ENCODE measurements at places on chromosomes 16 and 17. TPM values are rescaled to one million over a fixed set of nuclear protein-coding genes. Genes with fewer than 3 reads are reported as not detected.

DNA sequence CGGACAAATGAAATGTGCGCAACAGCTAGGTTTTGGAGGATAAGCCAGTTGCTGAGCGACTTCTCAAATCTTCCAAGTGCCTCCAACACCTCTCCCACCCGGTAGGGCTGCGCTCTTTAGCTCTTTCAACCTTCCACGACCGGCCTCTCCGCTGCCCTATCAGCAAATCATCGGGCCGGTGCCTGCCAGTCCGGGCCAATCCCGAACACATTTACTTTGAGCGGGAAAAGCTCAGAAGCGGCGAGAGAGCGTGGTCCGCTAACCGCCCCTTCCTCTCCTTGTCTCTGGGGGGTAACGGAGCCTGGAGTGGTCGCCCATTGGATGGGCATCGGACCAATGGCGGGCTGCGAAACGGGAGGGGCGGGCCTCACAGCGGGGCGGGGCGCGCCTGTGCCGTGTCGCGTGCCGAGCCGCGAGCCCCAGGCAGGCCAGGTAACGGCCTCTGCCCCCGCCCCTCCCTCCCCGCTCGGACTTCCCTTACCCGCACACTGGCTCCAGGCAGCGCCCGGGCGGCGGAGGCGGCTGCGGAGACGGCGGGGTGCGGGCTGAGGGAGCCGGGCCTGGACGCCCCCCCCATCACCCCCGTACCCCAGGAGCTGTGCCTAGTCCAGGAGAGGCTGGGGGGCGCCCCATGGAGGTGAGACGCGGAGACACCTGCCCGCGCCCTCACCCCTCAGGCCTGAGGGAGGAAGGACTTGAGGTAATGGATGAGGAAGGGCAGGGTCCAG lies at the start of gene MEIOC:
MEIOC (plus strand) TSS at position 486 of the 728 bp plus-strand sequence; CDS start at position 632, 146 bp downstream.
- no peaks in the 10 kb centered on the region for H3K36me3 ChIP-seq
- peaks cover 21% of the 10 kb centered on the region for H3K27me3 ChIP-seq
- H3K27ac ChIP-seq = no peak within 1 kb of the TSS
- peaks cover 12% of the 10 kb centered on the region for H3K4me1 ChIP-seq
- peak; percentile 34 for DNase-seq

DNA sequence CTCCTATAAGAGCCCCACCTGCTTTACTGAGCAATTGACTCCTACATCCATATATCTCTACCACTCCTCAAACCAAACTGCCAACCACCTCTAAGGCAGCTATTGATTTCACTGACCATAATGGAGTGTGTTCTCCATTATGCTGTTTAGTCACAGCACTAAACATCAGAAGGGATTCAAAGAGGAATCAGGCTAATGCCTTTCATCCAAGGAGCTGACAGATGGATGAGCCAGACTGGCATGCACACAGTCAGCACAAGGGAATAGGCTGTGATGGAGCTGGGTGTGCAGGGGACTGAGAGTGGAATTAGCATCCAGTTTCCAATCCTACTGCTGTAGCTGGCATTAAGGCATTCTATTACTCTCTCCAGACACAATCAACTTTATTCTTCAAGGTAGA lies 88.7 kb upstream of the CCL2 start:
- H3K4me3 ChIP-seq = no peak overlapping the region
- no peak overlapping the region for H3K27ac ChIP-seq
- no peaks in the 10 kb centered on the region for H3K36me3 ChIP-seq
- H3K27me3 ChIP-seq = no peaks in the 10 kb centered on the region

ATP2A1 gene
- 1.3 TPM for total RNA-seq

- no peaks in the 10 kb centered on the region for H3K4me1 ChIP-seq
- peaks cover 2% of the 10 kb centered on the region for H3K36me3 ChIP-seq
- no peak overlapping the region for H3K27ac ChIP-seq
- no peak overlapping the region for H3K4me3 ChIP-seq
- no peak for DNase-seq
Observed at GRCh38 chr17:61369751-61370150, 29.9 kb upstream of the TBX2 start.

- peaks cover 20% of the 10 kb centered on the region for H3K4me1 ChIP-seq
- no peaks in the 10 kb centered on the region for H3K27me3 ChIP-seq
- H3K36me3 ChIP-seq = no peaks in the 10 kb centered on the region
Observed at GRCh38 chr16:79164388-79164995, 436.0 kb downstream of the MAF start.

ABCA6 gene
- total RNA-seq = 1.6 TPM

DNA sequence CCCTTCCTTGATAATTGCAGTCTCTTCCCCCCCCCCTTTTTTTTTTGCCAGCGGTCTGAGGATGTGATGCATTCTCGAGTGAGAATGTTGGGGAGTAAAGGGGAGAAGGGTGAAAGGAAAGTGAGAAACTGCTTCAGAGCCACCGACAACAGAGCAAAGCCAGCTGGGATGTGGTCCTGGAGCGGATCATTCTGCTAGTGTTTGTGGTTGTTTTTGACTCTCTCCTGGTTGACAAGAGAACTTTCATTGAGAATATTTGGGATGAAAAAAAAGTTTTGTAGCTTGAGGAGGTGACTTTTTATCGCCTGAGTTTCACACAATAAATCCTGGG lies 1.3 kb downstream of the NF1 start:
- no peaks in the 10 kb centered on the region for H3K36me3 ChIP-seq
- peak overlapping the region; percentile 61 for H3K27ac ChIP-seq
- peaks cover 15% of the 10 kb centered on the region for H3K4me1 ChIP-seq
- peak overlapping the region; percentile 77 for H3K4me3 ChIP-seq
- no peak for DNase-seq

DNA sequence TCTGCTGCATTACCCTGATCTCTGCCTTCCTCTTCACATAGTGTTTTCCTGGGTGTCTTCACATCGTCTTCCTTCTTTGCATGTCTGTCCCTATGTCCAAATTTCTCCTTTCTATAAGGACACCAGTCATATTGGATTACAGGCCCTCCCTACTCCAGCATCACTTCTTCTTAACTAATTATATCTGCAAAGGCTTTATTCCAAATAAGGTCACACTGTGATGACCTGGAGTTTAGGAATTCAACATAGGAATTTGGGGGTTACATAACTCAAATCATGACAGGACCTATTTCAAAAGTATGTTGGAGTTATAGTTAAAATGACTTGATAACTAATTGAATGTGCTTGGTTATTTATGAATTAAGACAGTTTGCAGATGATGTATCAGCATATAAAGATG lies 490.5 kb upstream of the ERCC4 start:
- no peak for DNase-seq
- H3K4me1 ChIP-seq = no peaks in the 10 kb centered on the region
- H3K4me3 ChIP-seq = no peak overlapping the region
- no peaks in the 10 kb centered on the region for H3K36me3 ChIP-seq
- H3K27me3 ChIP-seq = no peaks in the 10 kb centered on the region
- H3K27ac ChIP-seq = no peak overlapping the region

KLHL10 gene
- total RNA-seq = not detected

CDH5 gene
- not detected for total RNA-seq

DNA sequence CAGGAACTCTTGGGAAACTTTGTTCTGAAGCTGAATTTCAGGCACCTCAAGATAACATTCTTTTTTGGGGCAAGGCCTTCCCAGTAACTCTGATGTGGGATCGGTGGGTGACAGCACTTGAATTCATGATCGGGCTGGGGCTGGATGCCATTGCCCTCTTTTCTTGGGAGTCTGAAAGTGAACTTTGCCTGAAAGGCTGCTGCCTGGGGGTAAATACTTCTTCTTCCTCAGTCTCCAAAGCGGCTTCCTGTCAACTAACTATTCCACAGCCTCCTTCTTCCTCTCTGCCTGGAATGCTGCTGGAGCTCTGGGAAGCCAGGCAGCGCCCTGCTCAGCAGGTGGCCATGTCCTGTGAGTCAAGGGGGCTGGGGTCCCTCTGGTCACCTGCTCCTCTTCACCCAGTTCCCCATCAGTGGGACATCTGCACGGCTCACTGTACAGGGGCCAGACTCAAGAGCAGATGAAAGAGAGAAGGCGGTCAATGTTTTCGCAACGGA lies 79.5 kb downstream of the WIPI1 start:
- H3K4me3 ChIP-seq = no peak overlapping the region
- no peaks in the 10 kb centered on the region for H3K4me1 ChIP-seq
- H3K27me3 ChIP-seq = no peaks in the 10 kb centered on the region
- no peaks in the 10 kb centered on the region for H3K36me3 ChIP-seq
- no peak overlapping the region for H3K27ac ChIP-seq
- no peak for DNase-seq

DNA sequence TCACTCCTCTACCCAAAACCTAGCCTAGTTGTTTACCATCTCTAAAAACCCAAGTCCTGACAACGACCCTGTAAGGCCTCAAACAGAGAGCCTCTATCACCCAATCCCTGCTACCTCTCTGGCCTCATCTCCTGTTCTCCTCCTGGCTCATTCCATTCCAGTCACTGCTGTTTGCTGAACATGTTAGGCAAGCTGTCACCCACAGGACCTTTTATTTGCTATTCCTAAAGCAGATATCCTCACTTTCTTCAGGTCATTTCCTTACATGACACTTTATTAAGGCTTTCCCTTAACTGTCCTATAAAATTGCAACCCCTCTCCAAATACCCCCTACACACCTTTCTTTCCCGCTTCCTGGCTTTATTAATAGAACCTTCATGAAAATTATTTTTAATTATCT lies 85.1 kb downstream of the KANSL1 start:
- H3K4me1 ChIP-seq = peaks cover 18% of the 10 kb centered on the region
- H3K27me3 ChIP-seq = no peaks in the 10 kb centered on the region
- H3K4me3 ChIP-seq = no peak overlapping the region

GRCh38 chr17:16491131-16491702 lies 776 bp downstream of the LRRC75A start:
- no peaks in the 10 kb centered on the region for H3K36me3 ChIP-seq
- H3K27ac ChIP-seq = no peak overlapping the region
- DNase-seq = peak; percentile 39
- H3K4me1 ChIP-seq = peaks cover 13% of the 10 kb centered on the region
- peak overlapping the region; percentile 36 for H3K4me3 ChIP-seq

DNA sequence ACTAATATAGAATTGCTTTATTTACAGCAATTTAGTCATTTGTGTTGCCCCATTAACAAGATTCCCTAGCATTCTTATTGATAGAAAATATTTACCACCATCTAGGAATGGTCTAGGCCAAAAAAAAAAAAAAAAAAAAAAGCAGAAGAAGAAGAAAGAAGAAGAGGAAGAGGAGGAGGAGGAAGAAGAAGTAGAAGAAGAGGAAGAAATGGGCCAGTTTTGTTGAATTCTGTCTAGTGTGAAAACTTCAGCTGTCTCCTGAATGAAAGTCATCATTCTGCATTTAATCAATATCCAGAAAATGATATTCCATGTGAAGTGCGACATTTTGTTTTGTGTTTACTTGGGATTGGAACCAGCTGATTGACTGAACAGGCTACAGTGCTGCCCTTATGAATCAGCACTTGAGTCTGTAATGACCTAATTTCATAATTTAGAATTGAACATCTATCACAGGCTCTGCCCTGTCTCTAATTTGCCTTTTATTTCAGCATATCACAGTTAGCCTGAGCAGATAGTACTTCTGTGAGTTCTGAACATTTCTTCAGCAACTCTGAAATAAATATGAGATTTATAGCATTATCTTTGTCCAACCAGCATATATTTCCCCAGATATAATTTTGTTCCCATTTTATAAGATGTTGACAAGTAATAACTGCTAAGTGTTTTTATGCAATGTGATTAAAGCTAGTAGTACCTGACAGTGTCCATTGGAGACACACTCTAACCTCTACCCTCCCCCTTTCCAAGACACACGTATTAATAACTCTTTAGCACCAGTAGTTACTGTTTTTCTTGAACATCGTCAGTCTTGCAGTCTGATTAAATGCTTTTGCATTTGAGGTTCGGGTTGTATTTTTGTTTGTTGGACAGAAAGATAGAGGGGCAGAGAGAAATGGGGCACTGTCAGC lies 5.9 kb downstream of the ANKFN1 start:
- no peaks in the 10 kb centered on the region for H3K36me3 ChIP-seq
- H3K4me3 ChIP-seq = no peak overlapping the region

- no peak for DNase-seq
- H3K4me1 ChIP-seq = peaks cover 37% of the 10 kb centered on the region
- H3K4me3 ChIP-seq = no peak overlapping the region
- no peaks in the 10 kb centered on the region for H3K36me3 ChIP-seq
- no peaks in the 10 kb centered on the region for H3K27me3 ChIP-seq
Observed at GRCh38 chr16:86011532-86011931, 112.6 kb downstream of the IRF8 start.

DNA sequence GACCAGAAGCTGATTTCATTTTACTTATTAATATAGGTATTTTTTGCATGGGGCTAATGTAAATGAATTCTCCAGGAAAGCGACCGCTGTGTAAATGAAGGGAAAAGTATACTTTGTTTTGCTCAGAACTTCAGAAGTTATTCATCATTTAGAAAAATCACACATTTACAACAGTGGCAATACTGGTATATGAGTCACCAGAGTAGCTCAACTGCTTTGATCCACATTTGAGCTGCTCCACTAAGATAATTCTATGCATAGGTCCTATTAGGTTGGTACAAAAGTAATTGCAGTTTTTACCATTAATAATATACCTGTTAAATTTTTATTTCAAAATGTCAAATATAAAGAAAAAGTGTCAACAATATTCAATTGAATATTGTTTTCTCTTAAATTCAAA lies 22.9 kb upstream of the DYNLRB2 start:
- H3K4me1 ChIP-seq = no peaks in the 10 kb centered on the region
- H3K27ac ChIP-seq = no peak overlapping the region
- no peak for DNase-seq
- no peaks in the 10 kb centered on the region for H3K27me3 ChIP-seq
- H3K36me3 ChIP-seq = no peaks in the 10 kb centered on the region
- H3K4me3 ChIP-seq = no peak overlapping the region

DNA sequence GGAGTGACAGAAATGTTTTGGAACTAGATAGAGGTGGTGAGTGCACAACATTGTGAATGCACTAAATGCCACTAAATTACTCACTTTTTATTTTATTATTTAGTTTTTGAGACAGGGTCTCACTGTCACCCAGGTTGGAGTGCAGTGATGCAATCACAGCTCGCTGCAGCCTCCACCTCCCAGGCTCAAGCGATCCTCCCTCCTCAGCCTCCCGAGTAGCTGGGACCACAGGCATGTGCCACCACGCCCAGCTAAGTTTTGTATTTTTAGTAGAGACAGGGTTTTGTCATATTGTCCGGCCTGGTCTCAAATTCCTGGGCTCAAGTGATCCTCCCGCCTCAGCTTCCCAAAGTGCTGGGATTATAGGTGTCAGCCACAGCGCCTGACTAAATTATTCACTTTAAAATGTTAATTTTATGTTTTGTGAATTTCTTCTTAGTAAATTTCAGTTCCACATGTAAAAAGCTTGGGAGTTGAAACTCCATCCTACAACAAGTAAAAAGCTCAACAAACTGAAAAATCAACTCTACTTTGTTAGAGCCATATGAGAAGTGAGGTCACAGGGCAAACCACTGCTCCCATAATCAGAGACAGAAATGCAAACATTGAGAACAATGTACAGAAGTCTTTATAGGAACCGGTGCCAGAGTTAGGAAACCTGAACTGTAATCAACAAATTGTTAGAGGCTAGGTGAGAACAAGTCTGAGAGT lies 13.8 kb upstream of the SLC5A10 start:
- H3K4me3 ChIP-seq = no peak overlapping the region
- H3K36me3 ChIP-seq = no peaks in the 10 kb centered on the region
- no peaks in the 10 kb centered on the region for H3K4me1 ChIP-seq
- H3K27ac ChIP-seq = no peak overlapping the region
- no peak for DNase-seq

GRCh38 chr16:50213939-50214519 lies 52.3 kb upstream of the ADCY7 start:
- H3K4me1 ChIP-seq = peaks cover 31% of the 10 kb centered on the region
- DNase-seq = no peak
- H3K27me3 ChIP-seq = no peaks in the 10 kb centered on the region
- no peak overlapping the region for H3K27ac ChIP-seq
- H3K36me3 ChIP-seq = peaks cover 20% of the 10 kb centered on the region
